ENCODE measurements at places on chromosomes 5 and 9.

GRCh38 chr5:20949636-20950035 is 961.6 kb upstream of the CDH18 start:
- no peak overlapping the region for H3K4me3 ChIP-seq
- no peaks in the 10 kb centered on the region for H3K36me3 ChIP-seq
- H3K27me3 ChIP-seq = no peaks in the 10 kb centered on the region

GRCh38 chr9:115396071-115396529 is 278.1 kb upstream of the TNC start:
- no peak for DNase-seq
- H3K27me3 ChIP-seq = no peaks in the 10 kb centered on the region
- H3K36me3 ChIP-seq = no peaks in the 10 kb centered on the region
- H3K27ac ChIP-seq = no peak overlapping the region

GRCh38 chr5:13704396-13704795 is 240.1 kb downstream of the DNAH5 start:
- no peak overlapping the region for H3K27ac ChIP-seq
- H3K27me3 ChIP-seq = no peaks in the 10 kb centered on the region
- H3K4me3 ChIP-seq = no peak overlapping the region
- H3K4me1 ChIP-seq = no peaks in the 10 kb centered on the region
- H3K36me3 ChIP-seq = no peaks in the 10 kb centered on the region
- DNase-seq = no peak

DNA sequence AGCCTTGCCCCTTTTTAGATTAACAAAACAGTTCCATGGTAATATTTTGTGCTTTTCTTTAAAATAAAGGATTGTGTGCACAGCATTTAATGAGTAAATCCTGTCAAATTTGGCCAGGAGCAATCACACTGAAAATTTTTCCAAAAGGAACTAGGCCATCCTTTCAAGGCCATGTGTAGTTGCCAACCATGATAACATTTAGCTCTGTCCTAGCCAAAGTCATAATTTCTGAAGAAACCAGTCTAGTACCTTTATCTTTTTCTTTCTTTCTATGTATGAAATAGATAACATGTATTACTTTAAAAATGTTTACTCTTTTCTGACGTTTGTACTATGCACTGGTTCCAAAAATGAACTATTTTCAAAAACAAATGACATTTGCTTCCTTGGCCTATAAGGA is 143.7 kb downstream of the PBX3 start:
- H3K27me3 ChIP-seq = no peaks in the 10 kb centered on the region
- H3K36me3 ChIP-seq = no peaks in the 10 kb centered on the region
- no peak for DNase-seq
- H3K4me1 ChIP-seq = peaks cover 65% of the 10 kb centered on the region

- H3K4me3 ChIP-seq = no peak overlapping the region
- no peaks in the 10 kb centered on the region for H3K36me3 ChIP-seq
- no peak overlapping the region for H3K27ac ChIP-seq
- H3K4me1 ChIP-seq = peaks cover 6% of the 10 kb centered on the region
- H3K27me3 ChIP-seq = no peaks in the 10 kb centered on the region
- peak; percentile 16 for DNase-seq
These were observed 18.1 kb downstream of the LPCAT1 start for GRCh38 chr5:1505506-1506241.

DNA sequence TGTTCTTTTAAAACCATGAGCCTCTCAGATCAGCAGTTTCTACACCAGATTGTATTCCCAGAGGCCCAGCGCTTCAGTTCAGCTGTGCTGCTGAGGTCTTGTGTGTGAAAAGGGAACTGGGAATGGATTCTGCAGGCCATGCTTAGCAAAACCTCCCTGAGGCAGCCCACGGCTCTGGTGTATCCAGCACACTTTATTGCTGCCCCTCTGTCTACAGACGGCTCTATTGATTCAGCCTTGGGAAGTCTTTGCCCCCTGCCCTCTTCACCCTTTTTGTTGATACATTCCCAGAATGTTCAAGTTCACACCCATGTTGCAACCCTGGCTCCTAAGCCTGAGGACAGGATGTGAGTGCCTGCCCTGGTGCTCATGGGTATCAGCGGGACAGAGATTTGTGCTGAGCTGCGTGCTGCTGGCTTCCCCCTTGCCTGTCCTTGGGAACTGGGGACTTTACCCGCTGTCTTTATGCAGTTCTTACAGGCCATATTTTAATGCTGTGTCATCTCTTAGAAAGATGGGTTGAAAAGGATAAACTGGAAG is 37.3 kb downstream of the ARHGAP26 start:
- H3K27ac ChIP-seq = no peak overlapping the region
- no peak for DNase-seq
- no peak overlapping the region for H3K4me3 ChIP-seq
- H3K36me3 ChIP-seq = no peaks in the 10 kb centered on the region

DNA sequence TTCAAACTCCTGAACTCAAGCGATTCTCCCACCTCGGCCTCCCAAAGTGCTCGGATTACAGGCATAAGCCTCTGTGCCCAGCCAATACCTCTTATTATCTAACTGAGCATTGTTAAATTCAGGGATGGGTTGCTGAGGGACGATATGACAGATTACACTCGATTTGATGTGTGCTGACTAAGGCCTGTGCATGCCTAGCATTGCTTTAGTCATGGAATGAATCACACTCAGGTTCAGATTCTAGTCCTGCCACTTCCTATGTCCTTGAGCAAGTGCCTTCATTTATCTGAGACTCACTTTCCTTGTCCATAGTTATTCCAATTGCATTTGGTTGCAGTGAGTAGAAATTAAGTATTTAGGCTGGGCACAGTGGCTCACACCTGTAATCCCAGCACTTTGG is 19.5 kb downstream of the THBS4 start:
- H3K36me3 ChIP-seq = no peaks in the 10 kb centered on the region
- no peak for DNase-seq
- no peaks in the 10 kb centered on the region for H3K27me3 ChIP-seq
- no peak overlapping the region for H3K4me3 ChIP-seq

- H3K4me3 ChIP-seq = no peak overlapping the region
- DNase-seq = no peak
- no peak overlapping the region for H3K27ac ChIP-seq
- no peaks in the 10 kb centered on the region for H3K4me1 ChIP-seq
- H3K27me3 ChIP-seq = no peaks in the 10 kb centered on the region
These were observed 229.1 kb downstream of the MTRR start for GRCh38 chr5:8098081-8098480.

- peak; percentile 43 for DNase-seq
- no peak overlapping the region for H3K27ac ChIP-seq
- peaks cover 10% of the 10 kb centered on the region for H3K4me1 ChIP-seq
- H3K36me3 ChIP-seq = no peaks in the 10 kb centered on the region
- H3K27me3 ChIP-seq = no peaks in the 10 kb centered on the region
- H3K4me3 ChIP-seq = no peak overlapping the region
These were observed 56.8 kb upstream of the CPEB4 start for GRCh38 chr5:173831196-173831914.

GRCh38 chr5:77280036-77280435 is 69.6 kb downstream of the PDE8B start:
- H3K4me1 ChIP-seq = no peaks in the 10 kb centered on the region
- no peak for DNase-seq
- no peak overlapping the region for H3K27ac ChIP-seq
- no peaks in the 10 kb centered on the region for H3K27me3 ChIP-seq

Measured in neural progenitor cell (in vitro differentiated cells).